SJSA1 (cell line): ENCODE measurements at places on chromosomes 3 and 15. TPM values are rescaled to one million over a fixed set of nuclear protein-coding genes. Genes with fewer than 3 reads are reported as not detected.

The CPN2 gene
- not detected in 2 replicates for total RNA-seq

The FAM107A gene
- not detected in 2 replicates for total RNA-seq

The DNASE1L3 gene
- not detected in 2 replicates for total RNA-seq

The PLS1 gene
- total RNA-seq = 5.2 and 5.4 TPM in 2 replicates
